ENCODE measurements at places on chromosomes 7 and 10. TPM values are rescaled to one million over a fixed set of nuclear protein-coding genes. Genes with fewer than 3 reads are reported as not detected.

DNA sequence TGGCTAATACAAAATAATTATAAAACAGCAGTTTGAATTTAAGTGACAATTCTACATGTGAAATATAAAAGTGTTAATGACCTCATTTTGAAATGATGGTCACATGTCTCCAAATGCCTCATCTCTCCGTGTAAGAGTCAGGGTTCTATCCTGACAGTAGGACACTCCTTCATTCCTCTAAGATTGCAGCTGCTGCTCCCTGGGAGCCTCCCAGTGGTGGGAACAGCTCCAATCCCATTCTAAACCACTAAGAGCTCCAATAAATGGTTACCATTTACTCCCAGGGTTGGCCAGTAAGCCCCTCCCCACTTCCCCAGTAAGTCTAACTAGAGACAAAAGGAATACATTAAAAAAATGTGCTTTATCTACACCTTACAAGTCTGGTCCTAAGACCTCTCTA lies 344.6 kb upstream of the AOAH start:
- ATAC-seq: no peak

GRCh38 chr7:123472750-123473445 lies 61.5 kb downstream of the IQUB start:
- ATAC-seq: no peak

Gene C7orf57
- 1.00 TPM for total RNA-seq

- peak; percentile 93 for ATAC-seq
These were observed 7.5 kb downstream of the KCP start for GRCh38 chr7:128902761-128903585.

Gene CPA2
- not detected for total RNA-seq

DNA sequence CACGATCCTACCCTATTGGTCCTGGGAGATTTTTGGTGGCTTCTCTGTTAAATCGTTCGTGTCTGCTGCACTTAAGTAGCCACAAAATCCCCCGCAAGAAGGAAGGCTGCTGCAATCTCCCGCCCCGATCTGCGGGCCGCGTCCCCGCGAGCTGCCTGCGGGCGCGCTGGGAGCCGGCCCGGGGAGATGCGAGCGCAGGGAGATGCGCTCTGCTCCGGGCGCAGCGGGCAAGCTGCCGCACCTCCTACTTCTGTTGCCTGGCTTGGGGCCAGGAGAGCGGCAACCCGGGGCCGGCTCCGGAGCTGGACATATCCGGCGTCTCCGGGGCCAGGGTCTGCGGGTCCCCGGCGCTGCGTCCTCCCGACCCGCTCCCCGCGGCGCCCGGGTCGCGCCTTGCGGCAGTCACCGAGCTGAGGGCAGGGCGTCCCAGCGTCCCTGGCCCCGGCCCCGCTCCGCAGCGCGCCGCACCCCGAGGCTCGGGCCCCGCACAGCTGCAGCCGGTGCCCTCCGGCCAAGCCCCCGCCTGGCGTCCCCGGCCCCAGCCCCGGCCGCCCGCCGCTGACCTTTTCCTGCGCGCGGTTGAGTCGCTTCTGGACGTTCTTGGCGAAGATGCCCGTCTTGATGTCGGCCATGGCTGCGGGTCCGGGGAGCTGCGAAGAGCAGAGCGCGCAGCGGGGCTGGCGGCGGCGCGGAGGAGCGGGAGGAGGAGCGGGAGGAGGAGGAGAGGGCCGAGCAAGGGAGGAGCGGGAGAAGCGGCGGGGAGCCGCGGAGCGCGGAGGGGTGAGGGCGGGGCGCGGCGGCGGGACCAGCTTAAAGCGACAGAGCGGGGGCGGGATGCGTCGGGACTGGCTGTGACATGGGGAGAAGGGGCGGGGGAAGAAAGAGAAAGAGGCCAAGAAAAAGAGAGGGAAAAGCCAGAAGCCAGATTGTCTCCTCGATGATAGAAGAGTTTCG lies at the start of gene AMPH:
AMPH (minus strand) TSS at position 654 of the 954 bp plus-strand sequence; CDS start at position 632, 22 bp downstream.
- no peak for ATAC-seq

- no peak for ATAC-seq
These were observed 108.0 kb downstream of the MKI67 start for GRCh38 chr10:128018236-128018635.

DNA sequence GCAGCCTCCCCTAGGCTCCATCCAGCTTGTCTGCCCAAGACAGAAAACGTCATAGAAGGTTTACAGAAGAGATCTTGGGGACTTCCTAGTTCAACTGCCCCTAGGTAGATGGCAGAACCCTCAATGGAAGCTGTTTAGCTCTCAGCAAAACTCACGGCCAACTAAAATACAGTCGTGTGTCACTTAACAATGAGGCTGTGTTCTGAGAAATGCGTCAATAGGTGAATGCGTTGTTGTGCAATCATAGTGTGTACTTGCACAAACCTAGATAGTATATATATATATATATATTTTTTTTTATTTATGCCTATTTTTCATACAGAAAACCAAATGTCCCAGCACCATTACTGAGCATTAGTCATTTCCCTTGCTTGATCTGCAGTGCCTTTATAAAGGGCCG lies 100.4 kb upstream of the SH2B2 start:
- no peak for ATAC-seq

DNA sequence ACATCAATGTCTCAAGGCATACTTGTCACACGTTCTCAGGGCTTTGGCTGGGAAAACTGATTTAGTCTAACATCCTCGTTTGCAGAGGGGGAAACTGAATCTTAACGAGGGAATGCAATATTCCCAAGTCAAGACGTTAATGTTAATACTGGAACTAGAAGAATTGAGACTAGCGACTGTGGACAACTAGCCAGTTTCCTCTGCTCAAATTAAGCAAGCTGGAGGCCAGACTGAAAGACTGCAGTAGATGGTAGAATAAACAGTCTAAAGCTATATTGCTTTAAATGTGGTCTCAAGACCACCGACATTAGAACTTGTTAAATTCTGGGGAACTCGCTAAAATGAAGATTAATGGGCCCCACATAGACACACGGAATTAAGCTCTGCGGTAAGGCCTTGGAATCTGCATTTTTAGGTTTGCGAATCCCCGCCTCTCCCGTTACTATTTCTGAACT lies 639 bp upstream of the TFAM start:
- ATAC-seq: no peak

DNA sequence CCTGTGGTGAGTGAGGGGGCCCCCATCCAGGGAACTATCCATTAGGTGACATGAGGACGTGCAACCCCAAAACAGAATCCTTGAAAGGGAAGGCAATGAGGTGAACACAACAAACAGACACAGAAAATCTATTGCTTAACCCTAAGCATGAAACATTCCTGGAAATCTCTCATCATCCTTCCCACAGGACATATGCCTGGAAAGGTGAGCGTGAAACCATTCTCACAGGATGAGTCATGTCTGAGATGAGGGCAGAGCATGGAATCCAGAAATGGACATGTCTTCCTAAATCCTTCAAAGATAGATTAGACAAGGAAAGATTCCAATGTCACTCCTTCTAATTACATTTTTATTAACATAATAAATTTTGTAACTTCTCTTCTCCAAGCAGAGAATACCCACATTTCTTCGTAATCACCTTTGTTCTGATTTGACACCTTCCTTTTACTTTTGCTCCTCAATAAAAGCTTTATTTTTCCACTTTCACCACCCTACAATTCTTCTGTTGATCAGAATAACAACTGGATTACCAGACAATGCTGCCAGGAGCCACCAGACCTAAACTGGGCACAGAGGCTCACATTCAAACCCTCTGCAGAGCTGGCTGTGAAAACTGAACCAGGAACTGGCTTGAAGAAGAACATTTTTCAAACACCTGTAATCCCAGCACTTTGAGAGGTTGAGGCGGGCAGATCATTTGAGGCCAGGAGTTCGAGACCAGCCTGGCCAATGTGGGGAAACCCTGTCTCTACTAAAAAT lies 67.2 kb downstream of the COBL start:
- no peak for ATAC-seq

Gene GATAD1
- 13.1 TPM for total RNA-seq

Gene SUGCT
- 8.2 TPM for total RNA-seq

Gene LAMB4
- 1.1 TPM for total RNA-seq

Gene NUDT13
- 1.0 TPM for total RNA-seq

- no peak for ATAC-seq
These were observed 41.2 kb upstream of the COBL start for GRCh38 chr7:51357821-51358220.

- no peak for ATAC-seq
These were observed 120.3 kb downstream of the CYTH3 start for GRCh38 chr7:6151994-6152735.

DNA sequence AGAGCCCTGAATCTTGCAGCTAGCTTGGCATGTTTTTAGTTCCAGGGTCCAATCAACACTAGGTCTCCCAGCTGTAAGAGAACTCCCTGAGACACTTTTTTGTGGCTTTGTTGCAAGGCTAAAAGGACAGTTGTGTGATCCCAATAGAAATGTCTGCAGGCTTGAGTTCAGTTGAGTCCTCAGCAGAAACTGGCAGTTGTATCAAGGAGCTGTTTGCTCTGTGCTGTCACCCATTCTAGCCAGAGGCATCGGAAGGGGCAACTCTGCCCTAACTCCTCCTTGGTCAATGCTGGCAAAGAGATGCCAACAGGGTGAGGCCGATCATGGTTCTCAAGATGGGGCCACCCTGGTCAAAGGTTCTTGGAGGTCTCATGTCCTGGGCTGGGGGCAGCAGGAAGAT lies 224.1 kb downstream of the BUB3 start:
- no peak for ATAC-seq

DNA sequence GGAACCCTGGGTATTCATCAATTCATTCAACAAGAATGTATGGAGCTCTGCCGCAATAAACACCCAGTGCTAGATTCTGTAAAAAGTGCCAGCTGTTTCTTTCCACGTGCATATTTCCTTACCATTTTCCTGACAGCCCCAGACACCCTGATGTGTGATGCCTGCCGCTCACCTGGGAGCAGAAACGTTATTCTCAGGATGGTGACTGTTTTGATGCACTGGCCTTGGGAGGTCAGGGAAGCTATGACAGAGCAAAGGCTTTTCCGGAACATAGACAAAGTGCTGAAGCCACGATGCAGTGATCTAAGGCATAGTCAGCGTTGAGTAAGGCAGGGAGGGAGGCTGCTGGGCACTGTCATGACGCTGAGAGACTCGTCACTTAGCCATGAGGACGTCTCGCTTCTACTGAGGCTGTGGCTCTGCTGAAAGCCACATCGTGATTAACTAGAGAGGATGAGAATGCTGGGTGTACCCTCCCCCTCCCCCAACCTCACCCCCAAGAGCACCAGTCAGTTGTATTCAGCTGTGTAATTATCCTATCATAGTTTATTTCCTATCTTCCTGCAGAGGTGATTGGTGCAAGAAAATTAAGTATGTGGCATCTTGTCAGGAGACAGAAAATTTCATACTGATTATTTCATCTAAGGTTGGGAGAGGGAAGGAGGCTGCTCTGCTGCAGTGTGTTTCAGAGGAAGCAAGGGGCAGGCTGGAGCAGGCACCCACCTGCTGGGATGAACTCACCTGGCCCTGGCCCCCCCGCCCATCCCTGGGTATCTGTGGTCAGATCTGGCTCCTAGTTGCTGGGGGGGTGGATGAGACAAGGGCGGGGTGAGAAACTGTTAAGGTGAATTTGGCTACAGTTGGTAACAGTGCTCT lies 48.8 kb upstream of the SMNDC1 start:
- peak; percentile 85 for ATAC-seq

DNA sequence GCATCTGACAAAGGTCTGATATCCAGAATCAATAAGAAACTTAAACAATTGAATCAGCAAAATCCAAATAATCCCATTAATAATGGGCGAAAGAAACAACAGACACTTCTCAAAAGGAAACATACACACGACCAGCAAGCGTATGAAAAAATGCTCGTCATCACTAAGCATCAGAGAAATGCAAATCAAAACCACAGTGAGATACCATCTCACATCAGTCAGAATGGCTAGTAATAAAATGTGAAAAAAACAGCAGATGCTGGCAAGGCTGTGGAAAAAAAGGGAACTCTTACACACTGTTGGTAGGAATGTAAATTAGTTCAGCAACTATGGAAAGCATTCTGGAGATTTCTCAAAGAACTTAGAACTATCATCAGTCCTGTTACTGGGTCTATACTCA lies 496.7 kb downstream of the SH2D4B start:
- no peak for ATAC-seq

Gene SLC18A3
- total RNA-seq: not detected

DNA sequence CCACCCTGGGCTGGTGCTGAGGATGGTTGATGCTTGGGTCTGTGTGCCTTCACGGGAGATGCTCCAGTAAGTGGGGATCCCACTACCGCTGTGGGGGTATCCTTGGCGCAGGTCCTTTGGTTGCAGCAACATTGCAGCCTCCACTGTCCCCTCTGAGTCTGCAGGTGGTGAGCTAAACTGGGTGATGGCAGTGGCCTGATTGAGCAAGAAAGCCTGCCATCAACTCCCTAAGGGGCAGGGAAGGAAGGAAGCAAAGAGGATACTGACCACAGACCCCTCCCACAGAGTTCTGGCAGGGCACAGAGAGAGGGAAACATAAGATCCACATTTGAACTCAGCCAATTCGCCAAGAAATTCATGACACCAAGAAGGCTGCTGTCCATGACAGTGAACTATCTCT lies 43.2 kb downstream of the MYO1G start:
- no peak for ATAC-seq

- no peak for ATAC-seq
These were observed 11.9 kb upstream of the INPP5F start for GRCh38 chr10:119713744-119714483.

Gene ZNF716
- not detected for total RNA-seq

DNA sequence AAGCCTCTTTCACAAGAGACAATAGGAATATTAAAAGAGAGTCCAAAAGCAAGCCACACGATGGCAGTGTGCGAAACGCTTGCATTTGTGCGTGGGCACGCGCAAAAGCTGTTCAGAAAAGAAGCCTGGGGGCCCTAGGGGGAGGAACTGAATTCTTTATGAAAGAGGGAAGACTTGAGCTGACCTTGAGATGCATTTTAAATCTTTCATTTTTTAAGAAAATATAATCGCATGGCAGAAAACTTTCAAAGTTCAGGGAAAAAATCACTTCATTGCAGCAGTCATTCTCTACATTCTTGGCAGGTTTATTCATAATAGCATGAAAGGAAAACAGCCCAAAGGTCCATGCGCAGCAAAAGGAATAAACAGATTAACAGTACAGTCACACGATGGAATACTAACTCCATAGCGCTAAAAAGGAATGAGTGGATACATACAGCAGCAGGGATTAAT lies 206.5 kb upstream of the PRKCQ start:
- ATAC-seq: no peak

- no peak for ATAC-seq
These were observed 34.3 kb downstream of the SNX8 start for GRCh38 chr7:2279896-2280295.

- ATAC-seq: peak; percentile 79
These were observed 22.7 kb downstream of the AP5Z1 start for GRCh38 chr7:4797858-4798705.

DNA sequence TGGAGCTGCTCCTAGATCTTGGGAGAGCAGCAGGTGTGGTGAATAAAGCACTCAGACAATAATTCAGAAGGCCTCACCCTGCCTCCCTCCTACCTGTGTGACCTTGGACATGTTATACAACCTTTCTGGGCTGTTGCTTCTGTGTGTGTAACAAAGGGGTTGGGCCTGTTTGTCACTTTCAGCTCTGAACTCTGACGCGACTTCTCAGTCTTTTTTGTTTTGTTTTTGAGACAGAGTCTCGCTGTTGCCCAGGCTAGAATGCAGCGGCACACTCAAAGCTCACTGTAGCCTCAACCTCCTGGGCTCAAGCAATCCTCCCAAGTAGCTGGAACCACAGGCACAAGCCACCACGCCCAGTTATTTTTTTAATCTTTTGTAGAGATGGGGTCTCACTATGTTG lies 89.3 kb downstream of the DNMBP start:
- ATAC-seq: peak; percentile 53

Gene HABP2
- 0.04 TPM for total RNA-seq
